ENCODE measurements at places on chromosomes 1 and 21.

GRCh38 chr1:57696043-57696442, 272.2 kb upstream of the DAB1 start:
- no peak for DNase-seq

DNA sequence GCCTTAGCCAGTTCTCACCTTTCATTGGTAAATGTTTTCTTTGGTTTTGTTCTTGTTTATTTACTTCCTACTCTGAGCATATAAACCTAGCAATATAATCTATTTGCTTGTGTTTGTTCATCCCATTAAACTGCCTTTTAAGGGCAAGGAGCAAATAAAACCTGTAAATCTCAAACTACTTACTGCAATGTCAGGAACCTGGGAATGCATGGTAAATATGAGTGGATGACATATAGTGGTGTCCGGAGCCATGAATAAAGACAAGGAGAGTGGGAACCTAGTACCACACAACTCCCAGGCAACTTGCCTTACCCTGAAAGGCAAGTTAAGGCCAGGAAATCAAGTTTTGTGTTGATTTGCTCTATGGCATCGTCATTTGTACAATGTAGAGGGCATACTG, 1133.7 kb upstream of the NCAM2 start:
- no peak for DNase-seq

- peak; percentile 14 for DNase-seq
These were observed 26.1 kb downstream of the PKP1 start for GRCh38 chr1:201309416-201309815.

- no peak for DNase-seq
These were observed 108.6 kb downstream of the GDAP2 start for GRCh38 chr1:117820694-117821381.

DNA sequence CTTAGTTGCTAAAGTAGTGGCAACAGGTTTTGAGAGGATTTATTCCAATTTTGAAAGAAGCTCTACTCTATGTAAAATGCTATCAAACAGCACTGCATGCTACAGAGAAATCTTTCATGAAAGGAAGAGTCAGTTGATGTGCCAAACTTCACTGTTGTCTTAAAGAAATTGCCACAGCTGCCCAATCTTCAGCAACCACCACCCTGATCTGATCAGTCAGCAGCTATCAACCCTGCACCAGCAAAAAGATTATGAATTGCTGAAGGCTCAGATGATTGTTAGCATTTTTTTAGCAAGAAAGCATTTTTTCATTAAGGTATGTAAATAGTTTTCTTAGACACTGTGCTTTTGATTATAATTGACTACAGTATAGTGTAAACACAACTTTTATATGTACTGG, 49.6 kb downstream of the SLC9C2 start:
- no peak for DNase-seq
